ENCODE measurements at places on chromosomes 2 and 18.

DNA sequence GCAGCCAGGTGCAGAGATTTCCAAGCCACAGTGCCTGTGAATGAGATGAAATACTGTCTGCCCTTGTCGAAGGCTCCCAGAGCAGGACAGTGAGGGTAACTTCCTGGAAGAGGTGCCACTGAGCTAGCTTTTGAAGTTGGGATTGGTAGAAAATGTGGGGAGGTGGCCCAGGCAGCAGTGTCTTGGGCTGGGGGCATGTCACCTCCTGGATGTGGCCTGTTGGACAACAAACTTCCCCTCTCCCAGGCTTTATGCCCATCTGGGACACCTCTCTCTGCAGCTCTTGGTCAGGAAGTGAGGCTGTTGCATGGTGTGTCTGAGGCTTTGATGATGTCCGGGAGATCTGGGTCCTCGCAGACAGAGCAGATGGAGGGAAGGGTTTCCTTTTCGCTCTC lies 151.4 kb downstream of the DYSF start:
- no peak for DNase-seq

GRCh38 chr2:37911296-37911873 lies 13.7 kb upstream of the RMDN2 start:
- no peak for DNase-seq

DNA sequence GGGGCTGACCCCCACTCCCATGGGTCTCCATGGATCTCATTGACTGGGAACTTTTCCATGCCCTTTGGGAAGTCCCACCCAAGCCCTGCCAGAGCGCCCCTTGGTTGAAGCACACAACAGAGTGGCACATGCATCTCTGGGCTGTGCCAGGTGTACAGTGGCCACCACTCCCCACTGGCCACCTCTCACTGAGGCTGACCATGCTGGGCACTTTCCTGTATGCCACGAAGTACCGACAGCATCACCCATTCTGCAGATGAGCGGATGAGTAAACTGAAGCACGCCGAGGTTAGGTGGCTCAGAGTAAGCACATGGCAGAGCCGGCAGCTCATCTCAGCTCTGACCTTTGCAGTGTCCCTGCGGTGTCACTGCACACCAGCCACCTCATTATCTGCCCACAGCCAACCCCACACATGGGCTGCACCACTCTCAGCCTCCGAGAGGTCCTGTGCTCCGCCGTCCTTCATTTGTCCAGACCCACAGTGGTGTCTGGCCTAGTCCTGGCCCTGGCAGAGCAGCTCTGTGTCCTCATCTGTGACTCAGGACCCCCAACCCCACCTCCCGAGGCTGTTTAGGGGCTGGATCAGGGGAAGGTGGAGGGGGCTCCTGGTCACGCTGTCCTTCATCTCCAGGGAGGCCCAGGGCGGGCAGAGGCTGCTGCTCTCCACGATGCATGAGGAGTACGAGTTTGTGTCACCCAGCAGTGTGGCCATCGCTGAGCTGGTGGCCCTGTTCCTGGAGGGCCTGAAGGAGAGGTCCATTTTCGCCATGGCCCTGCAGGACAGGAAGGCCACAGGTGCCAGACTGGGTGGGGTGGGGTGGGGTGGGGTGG lies 18.0 kb upstream of the GPR17 start:
- DNase-seq, result no peak

GRCh38 chr2:160977376-160977775 lies 182.9 kb upstream of the TANK start:
- DNase-seq, result no peak

GRCh38 chr2:4174796-4175195 lies 471.4 kb downstream of the DCDC2C start:
- no peak for DNase-seq

DNA sequence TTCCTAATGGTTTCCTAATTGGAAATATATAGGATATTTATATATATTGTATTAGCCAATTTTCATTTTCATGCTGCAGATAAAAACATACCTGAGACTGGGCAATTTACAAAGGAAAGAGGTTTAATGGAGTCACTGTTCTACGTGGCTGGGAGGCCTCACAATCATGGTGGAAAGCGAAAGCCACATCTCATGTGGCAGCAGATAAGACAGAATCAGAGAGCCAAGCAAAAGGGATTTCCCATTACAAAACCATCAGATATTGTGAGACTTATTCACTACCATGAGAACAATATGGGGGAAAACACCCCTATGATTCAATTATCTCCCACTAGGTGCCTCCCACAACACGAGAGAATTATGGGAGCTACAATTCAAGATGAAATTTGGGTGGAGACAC lies 242.5 kb upstream of the NETO1 start:
- DNase-seq, result no peak

GRCh38 chr2:204354442-204354856 lies 190.8 kb upstream of the PARD3B start:
- no peak for DNase-seq

DNA sequence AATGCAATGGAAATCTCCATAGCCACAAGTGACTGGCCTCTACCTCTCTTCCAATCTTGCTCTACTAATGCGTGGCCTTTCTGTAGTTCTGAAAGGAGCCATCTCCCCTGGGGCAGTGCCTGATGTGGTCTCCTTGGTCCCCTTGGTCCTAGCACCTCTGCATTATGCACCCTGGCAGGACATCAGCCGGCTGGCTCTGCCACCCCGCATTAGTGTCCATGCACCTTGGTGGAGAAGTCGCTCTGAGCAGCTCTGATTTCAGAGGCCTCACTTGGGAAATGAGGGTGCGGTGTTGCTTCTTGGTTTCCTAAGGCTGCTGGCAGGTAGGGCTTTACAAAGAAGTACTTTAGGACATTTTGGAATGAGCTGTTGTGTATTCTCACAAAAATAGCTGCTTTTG lies 317.9 kb downstream of the GBX2 start:
- no peak for DNase-seq

- peak; percentile 66 for DNase-seq
Observed at GRCh38 chr2:47195148-47195547, 40.0 kb upstream of the STPG4 start.

DNA sequence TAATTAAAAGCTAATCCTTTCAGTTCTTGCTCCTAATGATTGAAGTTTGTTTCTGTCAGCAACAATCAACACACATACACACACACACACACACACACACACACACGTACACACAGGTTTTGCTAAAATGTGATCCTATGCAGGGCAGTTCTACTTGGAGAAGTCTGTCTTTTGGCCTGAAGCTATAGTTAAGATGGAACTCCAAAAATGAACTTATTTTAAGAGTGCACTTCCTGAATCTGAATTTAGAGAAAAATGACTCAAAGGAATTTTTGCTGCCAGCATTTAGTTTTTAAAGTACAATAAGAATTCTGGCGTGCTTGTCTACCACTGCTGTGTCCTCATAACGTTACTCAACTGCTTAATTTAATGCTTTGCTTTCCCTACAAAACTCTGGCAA lies 6.6 kb downstream of the GALNT5 start:
- peak; percentile 46 for DNase-seq

GRCh38 chr18:47274961-47275360 lies 23.5 kb upstream of the SKOR2 start:
- peak; percentile 36 for DNase-seq

GRCh38 chr2:96929245-96929925 lies 57.0 kb downstream of the FAM178B start:
- DNase-seq, result no peak

GRCh38 chr2:12918835-12919445 lies 202.2 kb downstream of the TRIB2 start:
- DNase-seq, result peak; percentile 85

- DNase-seq, result no peak
Observed at GRCh38 chr2:46488389-46488788, 9.0 kb downstream of the TMEM247 start.

DNA sequence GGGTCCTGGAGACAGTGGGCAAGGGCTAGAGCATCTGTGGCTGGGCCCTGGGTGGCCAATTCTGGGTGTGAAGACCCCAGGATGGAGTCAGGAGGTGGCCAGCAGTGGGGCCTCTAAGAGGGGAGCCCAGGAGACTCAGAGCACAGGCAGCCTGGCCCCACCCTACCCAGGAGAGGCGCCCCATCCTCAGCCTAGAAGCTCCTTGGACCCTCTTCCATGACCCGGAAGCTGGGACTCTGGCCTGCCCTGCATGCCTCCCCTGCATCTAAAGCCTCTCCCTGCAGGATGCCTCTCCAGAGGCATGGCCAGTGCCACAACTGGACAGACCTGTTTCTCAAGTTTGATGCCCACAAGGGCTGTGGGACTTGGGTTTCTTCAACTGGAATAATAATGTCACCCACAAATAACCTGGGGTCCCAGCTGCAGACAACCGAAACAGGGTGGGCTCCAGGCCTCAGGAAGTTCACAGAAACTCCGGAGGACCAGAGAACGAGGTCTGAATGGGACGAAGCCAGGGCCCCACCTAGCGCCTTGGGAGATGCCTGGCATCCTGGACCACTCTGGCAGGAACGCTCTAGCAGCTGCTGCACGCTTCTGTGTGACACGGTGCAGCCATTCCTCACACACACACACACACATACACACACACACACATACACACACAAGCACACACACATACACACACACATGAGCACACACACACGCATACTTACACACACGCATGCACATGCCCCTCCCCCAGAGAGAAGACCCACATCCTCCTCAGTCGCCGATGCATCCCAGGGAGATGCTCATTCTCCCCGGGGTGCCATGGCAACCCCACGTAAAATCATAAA lies 16.4 kb downstream of the KCNIP3 start:
- DNase-seq, result no peak

GRCh38 chr2:176814274-176814673 lies 398.3 kb upstream of the HNRNPA3 start:
- no peak for DNase-seq

GRCh38 chr2:172596776-172597175 lies 40.9 kb downstream of the PDK1 start:
- DNase-seq, result no peak

- DNase-seq, result no peak
Observed at GRCh38 chr2:209817844-209818271, 46.2 kb downstream of the UNC80 start.

- DNase-seq, result no peak
Observed at GRCh38 chr18:50128506-50129271, 66.3 kb downstream of the MYO5B start.

DNA sequence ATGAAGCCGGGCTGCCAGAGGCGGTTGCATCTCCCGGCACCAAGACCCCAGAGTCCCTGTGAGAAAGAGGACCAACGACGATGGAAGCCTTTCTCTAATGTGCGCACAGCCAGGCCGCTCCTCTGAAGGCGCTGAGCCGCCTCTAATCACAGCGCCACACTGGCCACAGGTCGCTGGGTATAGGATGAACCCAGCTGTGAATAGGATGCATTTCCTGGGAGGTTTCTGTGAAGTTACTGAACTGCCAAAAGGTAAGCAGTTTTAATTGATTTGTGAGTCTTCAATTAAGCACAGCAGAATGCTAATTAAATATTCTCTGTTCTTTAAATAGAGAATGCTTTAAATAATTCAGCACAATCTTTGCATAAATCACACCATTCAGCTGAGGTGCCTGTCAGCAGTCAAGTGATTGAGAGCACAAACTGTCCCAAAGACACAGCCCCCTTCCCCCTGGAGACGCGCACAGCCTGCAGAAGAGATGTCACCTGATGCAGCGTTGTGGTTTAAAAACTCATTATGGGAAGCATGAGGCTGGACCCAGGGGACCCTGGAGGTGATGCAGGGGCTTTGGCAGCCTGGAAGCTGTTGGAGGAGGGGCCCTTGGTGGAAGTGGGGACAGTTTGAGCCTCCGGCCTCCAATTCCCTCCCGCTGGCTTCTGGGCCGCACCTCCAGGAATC lies 98.1 kb downstream of the RTP5 start:
- DNase-seq, result no peak

- no peak for DNase-seq
Observed at GRCh38 chr2:144468823-144469595, 50.9 kb downstream of the ZEB2 start.

- DNase-seq, result no peak
Observed at GRCh38 chr2:20469595-20469994, 22.7 kb downstream of the RHOB start.

GRCh38 chr18:23662309-23663263 lies at the start of gene ANKRD29:
TSS of gene ANKRD29 (minus strand) at chr18:23662911. CDS start at chr18:23662730, 181 bp downstream.
- DNase-seq, result peak; percentile 35

DNA sequence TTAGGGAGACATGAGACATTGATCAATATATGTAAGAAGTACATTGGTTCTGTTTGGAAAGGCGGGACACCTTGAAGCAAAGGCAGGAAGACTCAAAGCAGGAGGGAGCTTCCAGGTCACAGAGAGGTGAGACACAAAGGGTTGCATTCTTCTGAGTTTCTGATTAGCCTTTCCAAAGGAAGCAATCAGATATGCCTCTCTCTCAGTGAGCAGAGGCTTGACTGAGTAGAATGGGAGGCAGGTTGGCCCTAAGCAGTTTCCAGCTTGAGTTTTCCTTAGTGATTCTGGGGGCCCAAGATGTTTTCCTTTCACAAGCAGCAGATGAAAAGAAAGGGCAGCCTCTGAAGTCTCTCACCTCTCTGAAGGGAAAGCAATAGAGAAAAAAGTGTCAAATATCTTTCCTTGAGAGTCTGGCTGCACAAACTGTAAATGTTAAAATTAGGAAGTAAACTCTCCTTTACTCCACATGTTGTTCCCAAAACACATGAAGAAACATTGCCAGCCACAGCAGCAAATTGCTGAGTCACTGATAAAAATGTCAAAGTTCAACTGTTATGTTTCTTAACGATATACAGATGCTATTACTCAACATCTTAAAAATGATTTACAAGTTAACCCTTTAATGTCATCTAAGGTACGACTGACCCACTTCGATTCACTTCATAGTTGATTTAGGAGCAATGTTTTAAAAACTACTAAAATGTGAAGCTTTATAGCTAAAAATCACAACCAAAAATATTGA lies 40.3 kb downstream of the CYB5A start:
- DNase-seq, result peak; percentile 52

DNA sequence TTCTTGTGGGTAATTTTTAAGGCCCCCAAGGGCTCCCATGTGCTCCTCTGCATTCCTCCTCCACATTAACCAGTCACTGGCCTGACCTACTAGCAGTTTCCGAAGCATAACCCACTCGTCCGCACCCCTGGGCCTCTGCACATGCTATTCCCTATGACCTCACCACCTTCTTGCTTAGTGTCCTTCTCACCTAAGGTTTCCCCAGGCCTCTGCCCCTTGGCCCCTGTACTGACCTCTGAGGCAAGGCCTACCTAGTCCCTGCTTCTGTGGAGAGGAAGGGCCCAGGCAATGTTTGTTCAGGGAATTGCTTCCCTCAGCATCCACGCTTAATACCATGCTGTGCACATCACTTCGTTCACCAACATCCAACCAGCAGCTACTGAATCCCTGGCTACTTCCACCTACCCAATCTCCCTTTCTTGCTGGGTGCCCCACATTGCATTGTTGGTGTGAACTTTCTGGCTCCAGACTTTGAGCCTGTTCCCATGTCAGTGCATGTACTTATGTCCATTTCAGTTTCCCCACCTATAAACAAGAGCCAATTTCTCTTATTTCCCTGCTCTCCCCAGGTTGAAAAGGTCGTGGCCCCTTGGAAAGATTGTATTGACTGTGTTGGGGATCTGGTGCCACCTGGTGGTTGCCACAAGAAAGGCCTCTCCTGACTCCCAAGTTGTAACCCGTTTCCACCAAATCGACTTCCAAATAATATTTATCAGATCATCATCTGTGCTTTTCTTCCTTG lies 19.2 kb upstream of the TMEM177 start:
- peak; percentile 27 for DNase-seq

All from fibroblast of skin of scalp (primary cell).